ENCODE measurements at places on chromosomes 11 and 22.

DNA sequence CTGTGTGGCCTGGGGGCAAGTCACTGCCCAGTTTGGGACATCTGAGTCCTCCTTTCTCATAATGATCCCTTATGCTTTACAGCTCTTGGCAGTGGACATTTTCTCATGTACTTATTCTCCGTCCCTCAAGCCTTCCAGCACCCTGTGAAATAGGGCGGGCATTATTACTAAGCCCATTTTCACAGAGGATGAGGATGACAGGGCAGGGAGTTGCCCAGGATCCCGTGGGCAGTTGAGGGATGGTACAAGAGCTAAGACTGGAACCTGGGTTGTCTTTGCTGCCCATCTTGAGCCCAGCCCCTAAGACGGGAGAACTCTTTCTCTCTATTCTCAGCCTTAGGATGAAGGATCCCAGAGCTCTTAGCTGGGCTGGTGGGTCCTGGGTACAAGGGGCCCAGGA lies 11.2 kb downstream of the CD82 start:
- DNase-seq: no peak

DNA sequence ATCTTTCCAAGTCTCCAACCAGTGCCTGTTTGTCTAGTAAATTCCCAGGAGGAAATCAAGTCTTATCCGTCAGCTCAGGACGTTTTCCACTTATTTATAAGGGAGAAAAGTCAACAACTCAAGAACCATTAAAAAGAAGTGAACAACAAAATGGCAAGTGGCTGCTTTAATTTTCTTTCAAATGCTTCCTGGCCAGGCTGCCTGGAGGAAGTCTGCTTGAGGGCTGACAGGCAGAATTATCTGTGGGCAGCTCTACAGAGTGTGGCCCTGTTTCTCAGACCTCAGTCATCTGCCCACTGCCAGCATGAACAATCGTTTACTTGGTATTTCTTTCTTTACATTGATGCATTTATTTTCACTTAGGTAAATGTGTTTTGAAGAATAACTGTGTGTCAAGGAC lies 281.9 kb upstream of the ISX start:
- DNase-seq: no peak

GRCh38 chr11:71137376-71137775 lies 115.0 kb downstream of the SHANK2 start:
- no peak for DNase-seq

DNA sequence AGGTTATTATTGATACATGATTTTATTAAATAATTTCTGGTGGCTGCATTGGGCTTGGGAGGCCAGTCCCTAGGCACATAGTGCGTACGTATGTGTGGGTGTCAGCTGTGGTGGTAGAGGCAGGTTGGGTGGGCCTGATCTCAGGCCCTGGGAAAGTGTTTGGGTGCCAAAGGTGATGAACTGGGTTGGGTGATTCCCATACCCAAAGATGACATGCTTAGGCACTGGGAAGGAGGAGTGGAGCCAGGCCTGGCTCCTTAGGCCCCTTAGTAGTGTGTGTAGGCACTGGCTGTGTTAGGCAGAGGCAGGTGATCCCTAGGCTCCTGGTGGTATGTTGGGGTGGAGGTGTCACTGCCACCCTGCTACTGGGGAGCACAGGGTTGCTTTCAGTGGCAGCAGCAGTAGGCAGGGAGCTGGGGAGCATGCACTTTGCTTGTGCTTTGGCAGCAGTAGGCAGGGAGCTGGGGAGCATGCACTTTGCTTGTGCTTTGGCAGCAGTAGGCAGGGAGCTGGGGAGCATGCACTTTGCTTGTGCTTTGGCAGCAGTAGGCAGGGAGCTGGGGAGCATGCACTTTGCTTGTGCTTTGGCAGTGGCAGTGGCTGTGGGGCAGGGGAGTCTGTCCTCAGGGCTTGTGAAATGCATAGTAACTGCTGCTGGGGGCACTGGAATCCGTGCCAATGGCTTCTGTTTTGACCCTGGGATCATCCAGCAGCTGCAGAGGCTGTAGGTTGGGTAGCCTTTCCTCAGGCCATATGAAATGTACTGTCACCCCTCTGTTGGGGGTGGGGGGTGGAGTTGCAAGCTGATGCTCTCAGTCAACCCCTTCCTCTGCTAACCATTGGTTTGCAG lies 84.4 kb downstream of the RRM1 start:
- DNase-seq: no peak

DNA sequence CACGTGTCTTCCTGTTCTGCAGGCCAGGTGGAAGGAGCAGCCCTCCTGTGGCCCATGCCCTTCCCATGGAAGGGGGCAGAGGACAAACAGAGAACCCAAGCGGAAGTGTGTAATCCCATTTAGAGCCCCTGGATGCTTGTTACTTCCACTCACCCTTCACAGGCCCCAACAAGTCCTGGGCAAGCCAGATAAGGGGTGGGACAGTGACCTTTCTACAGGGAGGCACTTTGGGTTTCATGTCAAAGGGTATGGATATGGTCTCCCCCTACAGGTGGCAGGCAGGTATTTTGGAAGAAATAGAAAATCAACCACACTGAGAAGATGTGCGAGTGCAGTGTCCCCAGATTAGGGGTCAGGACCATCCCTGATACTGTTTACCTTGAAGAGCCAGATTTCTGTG lies 11.4 kb downstream of the MPEG1 start:
- DNase-seq: no peak

GRCh38 chr11:6474413-6474792 lies 662 bp upstream of the TRIM3 start:
- no peak for DNase-seq

- no peak for DNase-seq
These were observed 51.2 kb upstream of the ARHGAP20 start for GRCh38 chr11:110763249-110764011.

DNA sequence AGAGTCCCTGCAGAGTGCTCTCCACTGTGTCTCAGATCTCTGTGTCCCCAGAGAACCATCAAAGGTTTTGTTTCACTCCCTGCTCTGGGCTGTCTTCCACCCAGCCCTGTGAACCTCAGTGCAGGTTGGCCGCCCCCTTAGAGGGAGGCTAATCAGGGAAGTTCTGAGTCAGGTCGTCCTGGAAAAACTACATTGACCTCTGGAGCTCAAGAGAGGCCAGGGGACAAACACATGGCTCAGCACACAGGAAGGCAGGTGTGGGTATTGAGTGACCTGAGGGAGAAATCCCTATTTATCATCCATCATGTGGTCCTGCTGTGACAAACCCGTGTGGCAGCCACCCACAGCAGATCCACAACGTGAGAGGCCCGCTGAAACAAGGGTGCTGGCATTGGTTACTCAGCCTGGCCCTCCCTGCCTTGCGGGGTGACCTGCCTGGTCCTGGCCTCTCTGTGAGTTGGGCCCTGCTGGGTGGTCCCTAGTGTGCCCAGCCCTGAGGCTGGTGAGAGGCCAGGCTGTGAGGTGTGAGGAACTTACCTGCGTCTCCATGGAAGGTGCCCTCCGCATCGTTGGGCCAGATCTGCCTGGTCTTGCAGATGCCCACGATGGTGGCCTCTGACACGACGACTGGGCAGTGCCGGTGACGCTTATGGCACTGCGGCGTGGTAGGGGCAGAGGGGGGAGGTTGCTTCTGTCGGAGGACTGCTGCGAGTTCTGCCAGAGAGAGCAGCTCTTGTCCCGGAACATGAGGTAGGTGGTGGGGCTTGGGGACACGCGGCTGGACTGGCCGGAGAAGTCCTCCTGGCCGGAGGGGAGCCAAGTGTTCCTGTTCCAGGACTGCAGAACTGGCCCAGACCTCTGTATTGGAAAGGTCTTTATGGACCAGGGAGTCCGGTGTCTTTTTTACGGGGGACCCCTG lies 669 bp upstream of the BCR start:
- no peak for DNase-seq

DNA sequence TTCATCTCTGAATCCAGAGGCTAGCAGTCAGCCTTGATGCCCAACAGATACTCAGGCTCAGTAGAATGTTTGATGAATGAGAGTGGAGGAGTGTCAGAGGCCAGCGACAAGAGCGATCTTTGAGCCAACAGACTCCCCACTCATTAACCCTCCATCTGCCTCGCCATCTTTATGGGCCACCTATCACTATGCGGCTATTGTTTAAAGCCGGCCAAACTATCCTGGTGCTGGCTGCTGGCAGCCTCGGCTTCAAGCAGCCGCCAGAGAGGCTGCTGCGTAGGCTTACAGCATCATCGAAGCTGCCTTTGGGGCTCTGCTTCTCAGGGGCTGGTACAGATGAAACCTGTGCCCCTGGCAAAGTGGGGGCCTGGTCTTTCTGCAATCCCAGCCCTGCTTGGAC lies 525.6 kb downstream of the INSC start:
- DNase-seq: no peak

DNA sequence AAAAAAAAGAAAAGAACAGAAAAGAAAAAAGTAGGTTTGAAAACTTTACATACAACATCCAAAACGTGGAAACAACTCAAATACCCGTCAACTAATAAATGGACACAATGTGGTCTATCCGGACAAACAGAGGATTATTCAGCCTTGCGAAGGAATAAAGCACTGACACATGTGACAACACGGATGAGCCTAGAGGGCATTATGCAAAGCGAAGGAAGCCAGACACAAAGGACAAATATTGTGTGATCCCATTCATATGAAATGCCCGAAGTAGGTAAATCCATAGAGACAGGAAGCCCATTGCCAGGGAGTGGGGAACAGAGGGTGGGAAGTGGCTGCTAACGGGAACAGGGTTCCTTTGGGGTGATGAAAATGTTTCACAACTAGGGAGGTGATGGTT lies 11.8 kb downstream of the RFPL1 start:
- DNase-seq: no peak

DNA sequence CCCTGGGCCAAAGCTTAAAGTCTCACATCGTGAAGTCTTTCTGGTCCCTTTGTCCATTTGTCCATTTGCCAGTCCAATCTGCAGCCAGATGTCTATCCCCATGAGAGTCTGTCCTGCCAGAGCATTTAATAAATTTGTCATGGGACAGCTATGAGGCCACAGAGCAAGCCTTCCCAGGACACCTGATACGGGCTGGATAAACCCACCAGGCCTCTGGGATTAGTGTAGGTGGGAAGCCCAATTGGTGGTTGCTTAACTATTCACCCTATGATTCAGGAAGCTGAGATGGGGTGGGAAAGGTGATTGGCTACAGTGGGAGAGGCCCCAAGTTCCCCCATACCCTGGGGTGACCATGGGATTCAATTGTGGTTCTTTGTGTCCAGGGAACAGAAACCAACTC lies 39.9 kb downstream of the MYEOV start:
- no peak for DNase-seq

- no peak for DNase-seq
These were observed 16.1 kb downstream of the ARHGAP1 start for GRCh38 chr11:46684367-46684766.

DNA sequence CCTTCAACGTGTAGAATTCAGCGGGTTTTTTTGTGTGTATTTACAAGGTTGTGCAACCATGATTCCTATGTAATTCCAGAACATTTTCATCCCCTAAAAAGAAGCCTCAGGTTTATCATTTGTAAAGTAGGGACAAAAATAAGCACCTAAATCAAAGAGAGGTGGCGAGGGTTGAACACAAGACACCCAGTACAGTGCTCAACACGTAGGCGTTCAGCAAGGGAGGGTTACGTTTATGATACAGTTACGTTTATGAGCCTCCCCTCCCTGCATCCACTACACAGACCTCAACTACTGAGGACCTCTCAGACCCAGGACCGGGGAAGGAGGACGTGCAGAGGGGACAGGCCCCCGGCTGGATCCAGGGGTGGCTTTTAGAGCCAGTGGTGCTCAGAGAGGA lies 44.7 kb downstream of the FLRT1 start:
- no peak for DNase-seq

GRCh38 chr11:65496304-65497140 lies 2.3 kb upstream of the MALAT1 start:
- no peak for DNase-seq

- DNase-seq: no peak
These were observed 1476.0 kb downstream of the TBC1D22A start for GRCh38 chr22:48238284-48238915.

- DNase-seq: no peak
These were observed 18.1 kb upstream of the RFPL2 start for GRCh38 chr22:32222991-32223390.

GRCh38 chr11:121494355-121495099 lies 41.8 kb upstream of the SORL1-AS1 start:
- no peak for DNase-seq

- DNase-seq: no peak
These were observed 49.2 kb upstream of the TIMP3 start for GRCh38 chr22:32752326-32752725.

- DNase-seq: no peak
These were observed 1.9 kb downstream of the CAPN5 start for GRCh38 chr11:77068457-77069335.

- no peak for DNase-seq
These were observed 36.1 kb downstream of the LARGE1 start for GRCh38 chr22:33883961-33884808.

GRCh38 chr11:98069861-98070260 lies 950.9 kb upstream of the CNTN5 start:
- no peak for DNase-seq

DNA sequence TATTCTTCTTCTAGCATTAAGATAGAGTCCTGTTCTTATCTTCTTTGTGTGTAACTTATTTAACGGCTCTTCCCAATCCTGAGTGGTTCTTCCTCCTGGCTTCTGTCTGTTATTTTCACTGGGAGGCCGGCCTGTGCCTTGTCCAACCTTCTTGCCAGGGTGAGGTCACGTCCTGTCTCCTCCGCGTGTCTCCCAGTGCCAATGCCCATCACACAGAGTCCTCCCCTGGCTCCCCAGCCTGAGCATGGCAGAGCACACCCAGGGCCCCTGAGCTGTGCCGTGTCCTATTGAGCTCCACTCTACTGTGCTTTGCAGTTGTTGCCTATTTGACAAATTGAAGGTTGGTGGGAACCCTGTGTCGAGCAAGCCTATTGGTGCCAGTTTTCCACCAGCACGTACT lies 487.3 kb downstream of the BRD1 start:
- no peak for DNase-seq

DNA sequence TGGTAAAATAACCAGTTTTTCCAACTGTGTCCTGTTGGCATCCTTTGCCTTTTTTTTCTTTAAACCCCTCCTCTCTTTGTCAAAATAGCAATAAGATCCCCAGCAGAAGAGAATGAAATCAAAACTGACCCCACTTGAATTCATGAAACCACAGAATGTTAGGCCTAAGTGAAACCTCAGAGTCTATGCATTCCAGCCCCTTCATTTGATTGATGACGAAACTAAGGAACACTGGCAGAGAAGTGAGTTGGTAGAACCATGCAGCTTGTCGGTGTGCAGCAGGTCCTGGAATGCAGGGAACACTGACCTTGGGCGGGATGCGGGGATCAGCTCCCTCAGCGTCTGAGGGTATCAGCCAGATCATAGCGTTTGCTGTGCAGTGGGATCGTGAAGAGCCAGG lies 57.5 kb downstream of the GRK3 start:
- DNase-seq: no peak

DNA sequence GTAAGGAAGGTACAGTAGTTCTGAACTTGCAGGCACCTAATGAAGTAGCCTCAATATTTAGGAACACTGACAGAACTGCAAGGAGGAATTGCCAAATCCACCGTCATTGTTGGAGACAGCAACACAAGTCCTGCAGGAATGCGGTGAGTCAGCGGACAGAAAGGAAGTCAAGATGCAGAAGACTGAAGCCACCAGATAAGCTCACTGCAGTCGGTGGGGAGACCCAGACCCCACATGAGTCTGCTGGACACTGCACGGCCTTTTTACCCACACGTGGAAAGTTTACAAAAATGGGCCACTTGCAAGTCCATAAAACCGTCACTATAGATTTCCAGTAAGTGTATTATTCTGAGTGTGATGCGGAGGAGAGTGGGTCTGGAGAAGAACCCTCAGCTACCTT lies 1471.6 kb downstream of the TBC1D22A start:
- no peak for DNase-seq

GRCh38 chr11:110774138-110775014 lies 62.1 kb upstream of the ARHGAP20 start:
- DNase-seq: no peak
